Activated T-cell treated with anti-CD3 and anti-CD28 coated beads, Interleukin-2, amount 50 U/mL, for 24 hours (primary cell): ENCODE measurements at places on chromosomes 3 and 15.

DNA sequence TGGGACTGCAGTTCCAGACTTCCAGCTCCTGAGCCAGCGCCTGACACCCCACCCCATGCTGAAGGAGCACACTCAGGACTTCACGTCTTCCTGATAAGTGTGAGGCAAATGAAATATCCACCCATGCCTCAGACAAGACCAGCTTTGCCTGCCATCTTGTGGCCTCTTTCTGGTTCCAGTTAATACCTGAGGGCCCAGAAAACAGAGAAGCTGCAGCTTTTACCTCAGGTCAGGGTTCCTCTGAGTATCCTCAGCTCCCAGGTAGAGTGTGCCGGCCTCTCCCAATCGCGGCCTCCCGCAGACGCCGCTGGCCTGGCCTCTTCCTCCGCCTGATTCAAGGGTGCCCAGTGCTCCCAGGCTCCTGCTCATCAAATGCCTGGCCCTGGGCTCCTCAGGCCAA is 5.1 kb upstream of the KLHL6 start:
- no peak overlapping the region for H3K4me3 ChIP-seq
- H3K4me1 ChIP-seq: peaks cover 40% of the 10 kb centered on the region
- no peak overlapping the region for H3K27ac ChIP-seq
- no peaks in the 10 kb centered on the region for H3K36me3 ChIP-seq
- H3K27me3 ChIP-seq: no peaks in the 10 kb centered on the region

- H3K4me1 ChIP-seq: no peaks in the 10 kb centered on the region
- H3K36me3 ChIP-seq: no peaks in the 10 kb centered on the region
- DNase-seq: no peak
- no peak overlapping the region for H3K4me3 ChIP-seq
- H3K27me3 ChIP-seq: no peaks in the 10 kb centered on the region
- H3K27ac ChIP-seq: no peak overlapping the region
Observed at GRCh38 chr3:65665915-65666314, 372.8 kb downstream of the MAGI1 start.

DNA sequence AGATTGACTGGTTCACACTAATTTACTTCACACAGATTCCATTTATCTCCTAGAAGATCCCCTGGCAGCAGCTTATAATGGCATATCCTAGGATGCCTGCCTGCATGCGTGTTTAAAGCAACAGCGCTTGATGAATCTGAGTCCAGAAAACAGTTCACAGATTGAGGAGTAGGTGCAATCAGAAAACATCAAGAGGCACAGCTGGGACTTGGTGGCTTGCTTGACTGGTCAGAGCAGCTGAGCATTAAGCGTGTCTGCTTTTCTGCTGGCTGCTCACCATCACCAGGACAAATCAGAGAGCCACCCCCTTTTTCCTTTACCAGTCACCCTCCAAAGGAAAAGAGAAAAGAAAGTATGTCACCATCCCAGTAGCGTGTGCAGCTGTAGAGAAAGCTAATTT is 223.6 kb downstream of the WDR72 start:
- H3K4me1 ChIP-seq: no peaks in the 10 kb centered on the region
- no peaks in the 10 kb centered on the region for H3K36me3 ChIP-seq
- H3K27me3 ChIP-seq: no peaks in the 10 kb centered on the region
- no peak overlapping the region for H3K27ac ChIP-seq

- H3K27me3 ChIP-seq: no peaks in the 10 kb centered on the region
- no peak overlapping the region for H3K4me3 ChIP-seq
- H3K4me1 ChIP-seq: peaks cover 33% of the 10 kb centered on the region
- peak; percentile 27 for DNase-seq
- peak overlapping the region; percentile 79 for H3K27ac ChIP-seq
- H3K36me3 ChIP-seq: peaks cover 11% of the 10 kb centered on the region
Observed at GRCh38 chr3:195195321-195196209, 75.4 kb downstream of the XXYLT1 start.

DNA sequence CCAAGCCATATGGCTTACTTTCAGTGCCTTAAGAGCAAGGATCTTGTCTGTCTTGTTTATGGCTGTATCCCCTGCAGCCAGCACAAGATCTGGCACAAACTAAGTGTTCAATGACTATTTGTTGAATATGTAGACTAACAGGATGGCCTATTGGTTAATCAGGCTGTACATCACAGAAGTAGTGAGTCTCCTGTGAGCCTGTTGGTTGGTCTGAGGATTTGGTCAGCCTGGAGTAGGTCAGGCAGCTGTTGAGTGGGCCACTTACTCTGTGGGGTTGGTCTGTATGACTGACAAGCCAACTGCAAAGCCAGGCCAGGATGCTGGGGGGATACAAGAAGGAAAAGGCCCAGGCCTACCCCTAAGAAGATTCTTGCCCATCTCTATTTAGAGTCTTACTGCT is 33.4 kb upstream of the CILP start:
- no peak overlapping the region for H3K4me3 ChIP-seq
- H3K27me3 ChIP-seq: no peaks in the 10 kb centered on the region
- no peak overlapping the region for H3K27ac ChIP-seq
- no peak for DNase-seq

GRCh38 chr15:99619712-99620111 is 53.9 kb downstream of the MEF2A start:
- H3K4me3 ChIP-seq: no peak overlapping the region
- no peak overlapping the region for H3K27ac ChIP-seq
- H3K4me1 ChIP-seq: peaks cover 47% of the 10 kb centered on the region
- peaks cover 19% of the 10 kb centered on the region for H3K36me3 ChIP-seq
- H3K27me3 ChIP-seq: no peaks in the 10 kb centered on the region

DNA sequence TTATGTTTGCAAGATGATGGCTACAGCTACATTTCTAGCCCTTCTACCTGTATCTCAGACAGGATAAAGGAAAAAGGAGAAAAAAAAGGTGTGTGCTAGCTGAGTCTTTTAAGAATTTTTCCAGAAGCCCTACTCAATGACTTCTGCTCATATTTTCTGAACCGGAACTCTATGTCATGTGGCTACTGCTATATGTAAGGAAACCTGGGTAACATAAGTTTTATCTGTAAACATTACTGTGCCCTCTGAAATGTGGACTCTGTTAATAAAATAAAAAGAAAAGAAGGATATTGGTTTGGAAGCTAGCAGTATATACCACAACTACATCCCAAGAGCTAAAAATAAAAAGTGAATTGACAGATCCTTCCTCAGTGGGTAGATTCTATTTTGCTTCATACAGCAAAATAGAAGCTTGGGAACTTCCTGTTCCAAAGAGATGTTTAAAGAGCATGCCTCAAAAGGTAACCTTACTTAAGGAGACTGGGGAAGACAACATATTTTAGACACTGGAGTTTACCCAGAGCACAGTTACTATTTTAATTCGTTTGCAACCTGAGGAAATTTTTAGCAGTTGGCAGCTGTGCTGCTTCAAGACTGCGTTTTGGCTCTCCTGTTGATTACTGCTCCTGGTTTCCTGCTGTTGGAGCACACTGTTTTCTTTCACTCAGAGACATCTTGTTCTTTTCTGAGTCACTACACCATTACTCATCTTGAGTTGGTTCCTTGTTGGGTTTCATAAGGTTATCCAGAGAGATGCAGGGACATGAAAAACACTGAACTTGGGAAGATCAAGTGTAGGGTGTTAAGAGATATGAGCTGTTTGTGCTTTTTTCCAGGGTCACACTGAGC is 280.7 kb downstream of the NFKBIZ start:
- H3K27me3 ChIP-seq: no peaks in the 10 kb centered on the region
- peak overlapping the region; percentile 36 for H3K27ac ChIP-seq
- no peak overlapping the region for H3K4me3 ChIP-seq
- DNase-seq: no peak
- H3K4me1 ChIP-seq: peaks cover 26% of the 10 kb centered on the region
- no peaks in the 10 kb centered on the region for H3K36me3 ChIP-seq

DNA sequence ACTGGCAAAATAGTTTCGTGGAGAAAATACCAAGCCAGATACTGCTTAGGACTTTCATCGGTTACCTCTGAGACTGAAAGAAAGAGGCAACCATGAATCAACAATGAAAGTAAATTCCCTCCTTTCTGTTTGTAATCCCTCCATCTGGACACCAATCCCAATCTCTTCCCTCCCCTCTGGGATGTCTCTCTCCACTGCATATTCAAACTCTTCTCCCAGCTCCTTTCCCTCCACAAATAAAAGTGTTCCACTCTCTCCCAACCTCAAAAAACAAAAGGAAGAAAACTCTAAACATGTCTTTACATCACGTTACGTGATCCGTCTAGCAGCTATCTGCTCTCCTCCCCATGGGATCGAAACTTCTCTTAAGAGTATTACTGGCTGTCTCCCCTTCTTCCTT is 55.2 kb downstream of the PRTG start:
- no peak overlapping the region for H3K4me3 ChIP-seq
- peaks cover 6% of the 10 kb centered on the region for H3K27me3 ChIP-seq
- no peak overlapping the region for H3K27ac ChIP-seq
- no peak for DNase-seq
- H3K4me1 ChIP-seq: no peaks in the 10 kb centered on the region

DNA sequence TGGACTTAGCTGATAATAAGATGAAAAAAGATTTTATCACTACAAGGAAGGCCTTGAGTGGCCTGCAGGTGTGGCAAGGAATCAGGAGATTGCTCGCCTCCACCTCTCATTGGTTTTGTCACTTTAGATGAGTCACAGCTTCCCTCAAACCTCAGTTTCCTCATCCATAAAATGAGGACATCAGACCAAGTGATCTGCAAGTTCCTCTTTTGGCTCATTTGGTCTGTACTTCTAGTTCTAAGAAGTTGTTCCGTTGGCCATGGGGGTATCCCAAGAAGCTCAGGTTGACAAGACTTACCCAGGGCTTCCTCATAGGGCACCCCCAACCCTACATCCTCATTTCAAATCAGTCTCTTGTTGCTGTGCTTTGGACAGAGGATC is 254.1 kb downstream of the UACA start:
- no peak for DNase-seq
- H3K36me3 ChIP-seq: peaks cover 16% of the 10 kb centered on the region
- no peak overlapping the region for H3K4me3 ChIP-seq
- peaks cover 3% of the 10 kb centered on the region for H3K27me3 ChIP-seq

DNA sequence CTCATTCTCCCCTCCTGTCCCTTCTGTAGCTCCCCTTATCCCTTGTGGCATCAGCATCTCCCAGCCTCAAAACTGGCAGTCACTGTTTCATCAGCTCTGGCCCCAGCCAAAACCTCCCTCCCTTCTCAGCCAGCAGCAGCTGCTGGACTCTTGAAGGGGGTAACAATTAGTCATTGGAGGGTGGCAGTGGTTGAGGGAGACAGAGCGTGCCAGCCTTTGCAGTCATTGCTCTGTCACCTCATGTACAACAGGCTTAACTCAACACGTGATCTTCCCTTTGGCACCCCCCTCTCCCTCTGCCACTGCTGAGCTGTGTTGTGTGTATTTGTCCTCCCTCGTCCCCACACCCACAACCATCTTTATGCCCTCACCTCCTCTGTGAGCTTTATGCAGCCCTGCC is 28.2 kb downstream of the RBP2 start:
- no peak overlapping the region for H3K27ac ChIP-seq
- no peaks in the 10 kb centered on the region for H3K27me3 ChIP-seq
- DNase-seq: no peak
- no peaks in the 10 kb centered on the region for H3K36me3 ChIP-seq
- H3K4me1 ChIP-seq: no peaks in the 10 kb centered on the region

GRCh38 chr15:52658955-52659354 is 20.2 kb downstream of the ATOSA start:
- peaks cover 48% of the 10 kb centered on the region for H3K4me1 ChIP-seq
- no peak for DNase-seq
- peak overlapping the region; percentile 58 for H3K27ac ChIP-seq
- H3K27me3 ChIP-seq: no peaks in the 10 kb centered on the region
- no peak overlapping the region for H3K4me3 ChIP-seq
- peaks cover 56% of the 10 kb centered on the region for H3K36me3 ChIP-seq

DNA sequence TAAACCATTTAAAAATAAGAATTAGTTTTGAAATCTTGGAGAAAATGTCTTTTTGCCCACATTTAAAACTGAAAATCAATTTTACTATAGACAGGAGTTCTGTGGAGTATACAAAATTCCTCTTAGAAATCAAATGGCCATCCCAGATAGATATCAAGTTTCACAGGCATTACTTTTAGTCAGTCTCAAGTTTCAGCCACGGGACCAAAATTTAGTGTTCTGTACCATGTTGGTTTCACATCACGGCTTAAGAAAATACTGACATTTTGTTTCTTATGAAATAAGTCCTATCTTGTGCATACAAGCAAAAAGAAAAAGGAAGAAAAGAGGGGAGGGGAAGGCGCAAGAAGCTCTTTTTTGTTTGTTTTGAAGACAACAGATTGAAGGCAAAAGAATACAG is 45.7 kb downstream of the EIF2AK4 start:
- peaks cover 5% of the 10 kb centered on the region for H3K4me1 ChIP-seq
- DNase-seq: no peak
- H3K27ac ChIP-seq: no peak overlapping the region
- no peak overlapping the region for H3K4me3 ChIP-seq
- peaks cover 65% of the 10 kb centered on the region for H3K36me3 ChIP-seq
- H3K27me3 ChIP-seq: no peaks in the 10 kb centered on the region

- no peaks in the 10 kb centered on the region for H3K36me3 ChIP-seq
- peaks cover 4% of the 10 kb centered on the region for H3K27me3 ChIP-seq
- peaks cover 8% of the 10 kb centered on the region for H3K4me1 ChIP-seq
- H3K27ac ChIP-seq: no peak overlapping the region
- DNase-seq: peak; percentile 81
- no peak overlapping the region for H3K4me3 ChIP-seq
Observed at GRCh38 chr3:46705022-46705530, 3.9 kb downstream of the TMIE start.

GRCh38 chr3:9930804-9931418 is 2.7 kb upstream of the CRELD1 start:
- H3K27ac ChIP-seq: no peak overlapping the region
- no peaks in the 10 kb centered on the region for H3K27me3 ChIP-seq
- H3K36me3 ChIP-seq: peaks cover 16% of the 10 kb centered on the region

DNA sequence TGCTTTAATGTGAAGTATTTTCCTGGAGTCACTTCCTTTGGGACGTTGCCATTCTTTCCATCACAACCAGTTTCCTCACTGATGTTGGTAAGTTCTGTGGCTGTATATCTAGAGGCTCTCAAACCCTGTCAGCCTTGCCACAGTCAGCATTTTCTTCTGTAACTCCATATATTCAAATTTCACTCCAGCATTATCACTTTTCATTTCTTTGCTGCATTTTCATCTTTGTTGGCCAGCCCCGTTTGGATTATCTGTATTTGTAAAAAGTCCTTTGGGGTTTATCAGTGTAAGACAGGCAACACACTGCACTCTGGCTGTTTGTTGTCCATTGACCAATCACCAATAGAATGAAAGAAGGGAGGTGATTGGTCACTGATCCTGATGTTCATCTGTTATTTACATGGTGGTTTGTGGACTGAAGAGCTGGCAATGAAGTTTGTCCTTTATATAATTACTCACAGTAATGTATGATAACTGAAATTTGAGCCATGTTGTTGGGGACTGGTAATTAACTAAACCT is 20.3 kb downstream of the GMPS start:
- H3K27ac ChIP-seq: no peak overlapping the region
- no peaks in the 10 kb centered on the region for H3K27me3 ChIP-seq
- H3K36me3 ChIP-seq: peaks cover 50% of the 10 kb centered on the region
- no peak for DNase-seq
- peaks cover 45% of the 10 kb centered on the region for H3K4me1 ChIP-seq
- H3K4me3 ChIP-seq: no peak overlapping the region

- H3K4me1 ChIP-seq: peaks cover 47% of the 10 kb centered on the region
- H3K4me3 ChIP-seq: no peak overlapping the region
- DNase-seq: no peak
- H3K27me3 ChIP-seq: no peaks in the 10 kb centered on the region
Observed at GRCh38 chr15:68098465-68098864, 44.4 kb downstream of the PIAS1 start.

GRCh38 chr3:50204804-50205412 is at the start of gene SLC38A3:
SLC38A3 (plus strand) TSS chr3:50205271; CDS start chr3:50214200, 8,929 bp downstream.
- no peaks in the 10 kb centered on the region for H3K4me1 ChIP-seq
- peaks cover 58% of the 10 kb centered on the region for H3K27me3 ChIP-seq
- H3K4me3 ChIP-seq: peak within 1 kb of the TSS; percentile 15
- DNase-seq: no peak
- H3K27ac ChIP-seq: no peak within 1 kb of the TSS

- H3K4me3 ChIP-seq: no peak overlapping the region
- no peak overlapping the region for H3K27ac ChIP-seq
- peak; percentile 58 for DNase-seq
- H3K36me3 ChIP-seq: no peaks in the 10 kb centered on the region
Observed at GRCh38 chr15:84955089-84955848, 26.4 kb upstream of the PDE8A start.
